Inflammatory macrophage treated with lipopolysaccharide for 4 hours (primary cell): ENCODE measurements at places on chromosomes 13 and 19.

DNA sequence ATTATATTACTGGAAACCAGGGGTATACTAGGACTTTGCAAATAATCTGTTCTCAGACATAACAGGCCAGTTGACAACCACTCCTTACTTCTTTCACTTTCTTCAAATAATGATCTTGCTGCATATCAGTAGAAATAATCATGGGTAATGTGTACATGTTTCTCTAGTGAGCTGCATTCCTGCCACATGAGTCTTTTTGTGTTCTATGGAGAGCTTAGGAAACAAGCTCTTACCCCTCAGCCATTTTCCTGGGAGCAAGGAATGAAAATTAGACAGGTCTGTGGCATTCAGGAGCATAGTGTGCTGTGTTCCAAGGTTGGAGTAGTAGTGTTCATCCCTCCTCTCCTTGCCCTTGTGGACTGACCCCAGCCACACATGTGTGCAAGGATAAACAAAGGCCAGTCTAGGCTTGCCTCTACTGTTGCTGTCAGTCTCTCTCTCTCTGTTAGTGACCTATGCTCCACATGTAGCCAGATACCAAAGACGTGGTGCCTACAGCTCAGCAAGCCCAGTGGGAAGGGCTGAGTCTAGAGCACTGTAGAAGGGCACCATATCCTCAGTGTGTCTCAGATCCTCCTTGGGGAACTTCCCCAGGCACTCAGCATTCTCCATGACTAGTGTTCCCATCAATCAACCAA, 11.5 kb upstream of the OXGR1 start:
- DNase-seq = no peak

- no peak for DNase-seq
Measured at GRCh38 chr13:87295636-87296035, 375.5 kb upstream of the SLITRK5 start.

DNA sequence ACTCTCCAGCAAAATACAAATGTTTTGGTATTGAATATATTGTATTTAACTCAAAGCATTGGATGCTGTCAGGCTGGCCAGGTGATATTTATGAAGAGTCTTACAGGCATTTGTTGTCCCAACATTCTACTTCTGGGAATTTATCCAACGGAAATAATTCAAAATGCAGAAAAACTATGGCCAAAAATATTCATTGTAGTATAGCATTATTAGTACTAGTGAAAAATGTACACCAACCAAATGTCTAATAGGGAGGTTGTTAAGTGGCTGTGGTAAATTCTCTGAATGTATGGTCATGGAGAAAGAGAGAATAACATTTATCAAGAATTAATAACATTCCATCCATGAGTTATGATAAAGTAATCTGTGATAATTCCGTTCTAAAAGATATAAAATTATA, 38.6 kb upstream of the GAS6 start:
- no peak for DNase-seq

GRCh38 chr13:35499676-35500075, 23.2 kb upstream of the MAB21L1 start:
- no peak for DNase-seq

- no peak for DNase-seq
Measured at GRCh38 chr13:45101327-45102018, 18.8 kb upstream of the GTF2F2 start.

DNA sequence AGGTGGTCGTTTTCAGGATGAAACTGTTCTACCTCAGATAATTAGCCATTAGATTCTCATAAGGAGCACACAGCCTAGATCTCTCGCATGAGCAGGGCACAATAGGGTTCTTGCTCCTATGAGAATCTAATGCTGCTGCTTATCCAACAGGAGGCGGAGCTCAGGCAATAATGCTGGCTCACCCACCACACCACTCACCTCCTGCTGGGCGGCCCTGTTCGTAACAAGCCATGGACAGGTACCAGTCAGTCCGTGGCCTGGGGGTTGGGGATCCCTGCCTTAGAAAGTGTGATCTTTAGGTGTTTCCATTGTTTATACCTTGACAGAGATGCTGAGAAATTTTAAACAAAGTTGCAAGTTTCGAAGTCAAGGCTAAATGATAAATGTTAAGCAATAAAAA, 344.6 kb upstream of the HTR2A start:
- no peak for DNase-seq

DNA sequence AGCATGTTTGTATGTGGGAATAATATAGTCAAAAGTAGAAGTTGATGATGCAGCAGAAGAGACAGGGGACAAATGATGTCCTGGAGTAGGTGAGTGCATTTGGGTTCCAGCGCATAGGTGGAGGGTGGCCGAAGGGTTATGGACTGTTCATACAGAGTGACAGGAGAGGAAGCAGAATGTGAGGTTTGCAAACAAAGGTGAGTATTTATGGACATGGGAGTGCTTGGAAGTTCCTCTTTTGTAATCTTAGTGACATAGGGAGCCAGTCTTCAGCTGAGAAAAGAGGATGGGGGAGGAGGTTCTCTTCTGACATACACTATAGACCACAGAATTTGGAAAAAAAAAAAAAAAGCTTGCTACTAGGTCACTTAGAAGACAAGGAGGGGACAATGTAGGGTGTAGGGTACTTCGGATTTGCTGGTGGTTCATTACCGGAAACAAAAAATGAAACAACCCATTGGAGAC, 331.6 kb downstream of the DLEU7 start:
- DNase-seq = peak; percentile 23

GRCh38 chr13:100658363-100658762, 16.2 kb downstream of the TMTC4 start:
- no peak for DNase-seq

DNA sequence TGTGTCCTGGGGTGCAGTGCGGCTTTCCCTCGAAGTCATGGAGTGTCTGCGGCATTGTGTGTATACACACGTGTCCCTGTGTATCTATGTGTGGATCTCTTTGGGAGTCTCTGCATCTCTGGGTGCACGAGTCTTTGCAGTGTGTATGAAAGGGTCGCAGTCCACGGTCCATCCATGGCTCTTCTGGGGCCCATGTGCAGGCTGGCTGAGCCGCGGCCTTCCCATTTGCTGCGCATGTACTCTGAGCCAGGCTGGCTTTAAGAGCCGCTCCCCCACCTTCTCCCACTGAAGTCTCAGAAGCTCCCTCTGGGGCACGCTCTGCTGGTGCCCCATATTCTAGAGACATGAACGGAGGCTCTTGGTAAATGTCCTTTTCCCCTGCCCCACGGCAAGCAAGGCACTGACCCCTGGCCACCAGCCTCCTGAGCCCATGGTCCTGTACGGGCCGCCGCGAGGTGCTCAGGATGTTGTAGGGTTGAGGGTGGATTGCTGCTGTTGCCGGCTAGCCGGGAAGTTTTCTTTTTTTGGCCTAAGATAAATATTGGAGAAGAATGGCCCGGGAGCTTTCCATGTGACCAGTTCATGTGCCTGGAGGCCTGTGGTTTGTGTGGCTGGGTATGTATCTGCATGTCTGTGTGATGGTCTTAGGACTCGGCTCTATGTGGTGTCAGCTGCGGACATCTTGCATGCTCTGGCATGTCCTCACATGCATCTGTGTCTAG, 31.9 kb downstream of the PAK4 start:
- no peak for DNase-seq

- no peak for DNase-seq
Measured at GRCh38 chr19:389255-389934, 19.6 kb downstream of the C2CD4C start.

- DNase-seq = no peak
Measured at GRCh38 chr13:99636728-99637353, 135.6 kb downstream of the TM9SF2 start.

DNA sequence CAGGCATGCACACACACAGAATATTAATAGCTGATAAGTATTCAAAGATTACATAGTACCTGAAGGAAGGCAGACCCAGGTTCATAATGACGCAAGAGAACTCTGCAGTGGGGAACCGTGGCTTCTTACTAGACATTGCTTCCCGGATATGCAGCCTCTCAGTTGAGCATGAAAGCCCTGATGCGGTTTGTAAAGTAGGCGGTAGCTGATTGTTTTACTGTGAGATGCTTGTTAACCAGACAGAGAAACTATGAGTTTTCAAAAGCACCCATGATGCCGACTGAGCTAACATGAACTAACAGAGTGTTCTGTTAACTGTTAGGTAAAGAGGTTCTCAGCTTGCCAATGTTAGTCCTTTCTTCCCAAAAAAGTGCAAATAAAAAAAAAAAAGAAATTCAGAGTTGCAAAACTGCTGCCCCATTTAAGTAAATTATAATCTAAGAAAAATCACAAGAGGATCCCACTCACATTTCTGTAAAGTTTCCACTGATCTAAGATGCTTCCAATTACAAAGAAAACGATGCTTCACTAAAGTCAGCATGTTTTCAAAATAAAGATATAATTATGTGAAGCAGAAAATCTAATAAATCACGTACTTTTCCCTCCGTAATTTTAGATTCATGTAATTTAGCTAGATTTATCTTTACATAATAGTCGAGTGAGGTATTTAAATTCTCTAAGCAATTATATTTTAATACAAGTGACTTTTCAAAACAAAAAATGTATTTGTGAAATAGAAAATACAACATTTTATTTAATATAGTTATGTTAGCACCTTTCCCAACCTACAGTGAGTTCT, 2.2 kb downstream of the FLT1 start:
- peak; percentile 35 for DNase-seq

- no peak for DNase-seq
Measured at GRCh38 chr19:40274585-40275544, 10.3 kb downstream of the AKT2 start.

DNA sequence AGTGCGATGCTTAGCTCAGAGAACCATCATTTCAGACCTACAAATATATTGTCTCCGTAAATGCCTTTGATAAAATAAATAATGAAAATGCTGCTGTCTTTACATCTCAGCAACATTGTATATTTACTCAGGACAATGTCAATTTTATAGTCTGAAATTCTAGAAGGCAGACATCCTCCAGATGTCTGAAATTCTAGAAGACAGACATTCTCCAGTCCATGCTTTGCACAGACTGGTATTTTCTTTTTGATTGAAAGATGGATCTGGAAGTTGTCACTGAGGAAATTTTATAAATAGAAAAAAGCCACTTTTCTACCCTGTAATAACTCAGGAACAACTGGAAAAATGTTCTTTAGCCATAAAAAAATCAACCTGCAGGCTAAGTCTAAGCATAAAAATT, 2293.3 kb downstream of the PCDH9 start:
- DNase-seq = no peak

DNA sequence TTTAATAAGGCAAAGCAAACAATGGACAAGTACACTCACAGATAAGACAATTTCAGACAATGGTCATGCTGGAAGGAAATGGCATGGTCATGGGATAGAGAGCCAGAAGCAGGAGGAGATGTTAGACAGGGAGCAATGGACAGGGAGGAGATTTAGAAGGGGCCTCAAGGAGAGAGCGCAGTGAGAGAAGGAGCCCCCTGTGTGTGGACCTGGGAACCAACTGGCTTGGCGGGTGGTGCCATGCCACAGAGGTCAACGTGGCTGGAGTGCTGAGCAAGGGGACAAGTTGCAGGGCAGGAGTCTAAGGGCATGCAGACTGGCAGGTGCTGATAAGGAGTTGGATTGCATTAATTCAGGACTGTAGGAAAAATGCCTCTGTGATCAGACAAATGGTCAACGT, 75.3 kb upstream of the UQCRFS1 start:
- DNase-seq = no peak

- DNase-seq = no peak
Measured at GRCh38 chr13:107020393-107020792, 452.5 kb upstream of the ARGLU1 start.

GRCh38 chr19:18450021-18450930, 12.3 kb upstream of the ISYNA1 start:
- no peak for DNase-seq

GRCh38 chr13:34913040-34913439, 29.0 kb upstream of the NBEA start:
- no peak for DNase-seq

- no peak for DNase-seq
Measured at GRCh38 chr19:10149427-10149826, 29.7 kb upstream of the EIF3G start.

DNA sequence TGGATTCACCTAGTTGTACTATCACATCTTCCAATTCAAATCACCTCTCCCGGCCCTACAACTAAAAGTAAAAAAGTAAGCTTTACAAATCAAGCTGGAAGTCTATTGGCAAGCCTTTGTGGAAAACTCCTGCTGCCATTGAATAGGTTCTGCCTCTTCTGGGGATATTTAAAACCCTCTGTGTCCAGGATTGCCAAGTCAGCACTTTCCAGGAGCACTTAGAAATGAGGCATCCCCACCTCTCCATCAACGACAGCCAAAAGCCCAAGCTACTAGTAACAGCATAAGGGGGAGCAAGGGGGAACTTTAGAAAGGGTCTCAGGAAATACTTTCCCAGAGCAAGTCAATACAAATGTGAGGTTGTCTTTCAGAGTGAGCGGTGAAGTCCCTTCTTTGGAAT, 85.0 kb upstream of the OBI1 start:
- no peak for DNase-seq

DNA sequence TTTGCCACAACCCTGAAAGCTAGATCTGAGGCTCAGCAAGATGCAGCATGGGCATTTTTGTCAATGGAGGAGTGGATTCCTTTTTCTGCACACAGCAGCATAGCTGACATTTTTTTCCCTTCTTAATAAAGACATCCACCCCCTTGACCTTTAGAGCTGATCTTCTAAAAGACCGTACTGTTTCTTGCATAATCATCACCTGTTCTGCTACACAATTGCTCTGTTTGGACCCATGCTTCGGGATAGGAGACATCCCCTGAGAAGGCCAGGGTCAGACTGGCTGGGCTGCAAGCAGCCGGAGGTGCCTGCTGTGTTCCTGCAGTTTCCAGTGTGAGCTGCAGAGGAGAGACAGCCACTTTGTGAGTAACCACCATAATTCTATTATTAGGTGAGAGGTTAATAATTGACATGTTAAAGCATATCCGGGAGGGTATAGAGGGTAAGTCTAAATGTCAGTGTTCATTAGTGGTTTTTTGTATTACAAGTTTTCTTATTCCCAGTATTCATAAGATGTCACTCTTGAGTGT, 108.5 kb upstream of the C1QTNF9B start:
- no peak for DNase-seq

- no peak for DNase-seq
Measured at GRCh38 chr13:93690139-93690538, 463.5 kb downstream of the GPC6 start.

DNA sequence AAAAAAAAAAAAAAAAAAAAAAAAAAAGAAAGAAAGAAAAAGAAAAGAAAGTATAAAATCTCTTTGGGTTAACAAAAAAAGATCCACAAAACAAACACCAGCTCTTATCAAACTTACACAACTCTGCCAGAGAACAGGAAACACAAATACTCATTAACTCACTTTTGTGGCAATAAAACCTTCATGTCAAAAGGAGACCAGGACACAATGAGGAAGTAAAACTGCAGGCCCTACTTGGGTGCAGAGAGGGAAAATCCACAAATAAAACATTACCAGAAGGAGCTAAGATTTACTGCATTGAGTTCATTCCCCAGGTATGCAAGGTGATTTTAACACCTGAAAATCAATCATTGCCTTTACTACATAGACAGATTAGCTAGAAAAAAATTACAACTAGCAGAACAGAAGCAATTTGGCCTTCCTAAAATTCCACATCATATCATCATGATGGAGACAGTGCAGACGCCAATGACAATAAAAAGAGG, 9.6 kb upstream of the CEACAM5 start:
- DNase-seq = peak; percentile 55

- peak; percentile 66 for DNase-seq
Measured at GRCh38 chr13:97257800-97258799, 36.0 kb downstream of the MBNL2 start.

- DNase-seq = no peak
Measured at GRCh38 chr13:99975626-99976025, 4.1 kb upstream of the ZIC5 start.
